ENCODE measurements at places on chromosomes 2 and 18.

DNA sequence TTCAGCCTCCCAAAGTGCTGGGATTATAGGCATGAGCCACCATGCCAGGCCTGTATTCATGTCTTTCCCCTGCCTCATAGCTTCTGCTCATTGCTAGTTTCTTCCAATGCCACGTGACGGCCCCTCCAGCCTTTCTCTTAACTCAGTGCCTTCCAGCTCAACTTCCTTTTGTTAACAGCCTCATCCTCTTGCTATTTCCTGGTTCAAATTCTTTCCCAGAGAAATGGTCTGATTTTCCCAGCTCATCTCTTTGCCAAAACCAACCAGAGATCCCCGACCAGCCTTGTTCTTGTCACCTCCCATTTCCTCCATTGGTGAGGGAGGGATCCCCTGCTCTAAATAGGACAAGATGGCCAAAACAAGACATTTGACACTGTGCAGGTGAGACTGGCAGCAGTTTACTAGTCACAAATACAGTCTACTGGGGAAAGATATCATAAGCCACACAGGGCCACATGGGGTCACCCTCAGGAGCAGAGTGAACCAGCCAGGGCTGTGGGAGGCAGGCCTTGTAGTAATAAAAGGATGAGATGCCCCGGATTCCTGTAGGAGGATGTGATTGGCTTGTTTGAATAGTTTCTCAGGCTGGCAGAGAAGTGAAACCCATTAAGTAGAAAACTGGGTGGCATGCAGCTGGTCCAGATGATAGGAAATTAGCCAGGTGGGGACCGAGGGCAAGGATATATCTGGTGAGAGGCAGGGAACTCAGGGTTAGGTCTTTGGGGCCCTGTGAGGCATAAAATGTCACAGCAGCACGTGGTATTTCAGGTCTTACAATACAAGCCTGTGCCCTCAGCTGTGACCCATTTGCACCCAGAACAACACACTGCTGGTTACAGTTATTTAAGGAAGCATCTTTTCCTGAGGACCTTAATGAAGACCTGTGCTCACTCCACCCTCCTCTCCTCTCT lies 6.4 kb downstream of the CD207 start:
- DNase-seq = peak; percentile 33

DNA sequence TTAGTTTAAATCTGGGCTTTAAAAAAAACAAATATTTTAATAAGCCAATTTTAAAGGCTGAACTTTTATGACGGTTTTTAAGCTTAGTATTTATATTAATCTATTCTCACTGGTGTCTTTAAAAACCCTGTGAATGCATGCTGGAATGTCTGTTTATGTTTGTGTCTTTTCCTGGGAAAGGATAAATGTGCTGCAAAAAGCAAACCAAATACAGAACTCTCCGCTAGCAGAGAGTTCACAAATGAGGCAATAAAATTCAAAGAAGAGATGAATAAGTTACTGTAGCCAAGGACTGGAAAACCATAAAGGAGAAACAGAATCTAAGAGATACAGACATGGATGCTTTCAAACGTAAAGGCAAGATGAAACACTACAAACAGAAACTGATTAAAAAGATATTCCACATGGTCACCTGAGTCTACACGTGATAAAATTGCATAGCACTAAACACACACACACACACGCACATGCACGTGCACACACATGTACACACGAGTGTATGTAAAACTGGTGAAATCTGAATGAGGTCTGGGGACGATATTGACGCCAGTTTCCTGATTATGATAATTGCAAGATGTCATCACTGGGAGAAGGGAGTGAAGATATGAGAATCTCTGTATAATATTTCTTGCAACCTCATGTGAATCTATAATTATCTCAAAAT lies 4.5 kb downstream of the TWIST2 start:
- DNase-seq = no peak

GRCh38 chr18:39325973-39326372 lies 1760.4 kb upstream of the CELF4 start:
- no peak for DNase-seq

DNA sequence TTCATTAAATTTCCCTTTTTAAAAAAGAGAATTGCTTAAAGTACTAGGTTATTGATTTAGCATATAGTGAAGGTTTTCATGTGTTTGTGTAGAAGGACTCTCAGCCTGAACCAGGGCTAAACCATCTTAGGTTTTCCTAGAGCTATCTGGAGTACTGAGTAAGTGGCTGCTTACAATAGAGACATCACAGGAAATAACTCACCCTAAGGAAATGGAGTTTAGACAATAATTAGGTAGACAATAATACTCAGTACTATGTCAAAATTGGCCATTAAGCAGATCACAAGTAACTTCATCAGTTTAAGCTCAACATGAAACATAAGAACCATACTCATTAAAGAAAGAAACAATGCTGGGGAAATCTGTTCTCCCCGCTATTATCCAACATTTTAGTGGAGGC lies 240.0 kb downstream of the RND3 start:
- no peak for DNase-seq

- no peak for DNase-seq
Measured at GRCh38 chr2:28639836-28640235, 111.8 kb upstream of the PPP1CB start.

GRCh38 chr2:31354837-31355236 lies 59.7 kb downstream of the XDH start:
- DNase-seq = no peak

DNA sequence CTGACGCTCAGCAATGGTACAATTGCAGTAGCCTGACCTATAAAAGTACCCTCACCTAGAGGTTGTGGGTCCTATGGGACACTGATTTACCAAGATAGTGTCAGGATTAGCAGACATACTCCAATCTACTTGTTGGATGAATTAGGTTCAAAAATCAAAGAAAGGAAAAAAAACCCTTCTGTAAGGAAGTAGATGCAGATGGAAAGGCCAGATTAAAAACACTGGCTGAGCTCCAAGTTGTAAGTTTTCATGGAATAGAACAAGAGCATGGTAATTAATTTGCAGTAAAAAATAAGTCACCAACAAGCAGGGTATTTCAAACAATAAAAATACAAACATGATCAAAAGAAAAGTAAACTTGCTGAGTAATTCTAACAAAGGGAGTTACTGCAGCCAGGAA lies 26.4 kb downstream of the IDH1 start:
- no peak for DNase-seq

DNA sequence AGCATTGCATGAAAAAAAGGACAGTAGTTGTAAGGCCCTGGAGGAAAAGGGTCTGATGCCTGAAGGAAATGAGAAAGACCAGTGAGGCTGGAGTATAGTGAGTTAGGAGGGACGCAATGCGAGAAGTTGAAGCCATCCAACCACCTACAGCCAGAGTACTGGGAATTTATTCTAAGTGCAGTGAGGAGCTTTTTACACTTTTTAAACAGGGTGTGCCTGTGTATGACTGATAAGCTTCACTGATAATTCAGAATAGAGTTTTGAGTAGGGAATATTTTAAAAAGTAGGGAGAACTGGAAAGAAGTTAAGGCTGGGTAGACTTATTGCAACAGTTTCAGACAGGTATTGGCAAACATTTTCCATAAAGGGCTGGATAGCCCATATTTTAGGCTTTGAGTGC lies 35.9 kb upstream of the CCDC85A start:
- DNase-seq = no peak

DNA sequence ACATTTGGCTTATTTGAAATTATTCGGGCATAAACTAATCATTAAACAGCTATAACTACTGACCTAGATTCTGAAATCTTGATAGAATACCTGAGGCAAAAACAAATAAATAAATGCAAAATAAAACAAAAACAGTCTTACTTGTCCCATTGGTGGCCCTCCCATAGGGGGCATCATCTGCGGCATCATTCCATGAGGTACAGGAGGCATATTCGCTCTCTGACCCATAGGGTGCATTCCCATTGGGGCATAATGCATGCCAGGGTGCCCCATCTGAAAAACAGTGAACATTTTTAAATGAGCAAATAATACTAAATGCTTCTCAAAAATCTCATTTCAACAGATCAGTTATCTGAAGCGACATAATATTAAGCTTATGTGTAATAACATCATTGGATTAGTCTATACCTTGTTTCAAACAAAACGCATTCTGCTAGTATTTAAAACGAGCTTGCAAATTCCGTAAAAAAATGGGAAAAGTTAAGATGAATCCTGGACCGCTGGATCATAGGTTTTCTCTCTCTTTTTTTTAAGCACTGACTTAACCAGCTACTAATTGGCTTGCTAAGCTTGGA lies 1.3 kb downstream of the PRPF40A start:
- no peak for DNase-seq

- no peak for DNase-seq
Measured at GRCh38 chr2:10514743-10515142, 66.6 kb upstream of the ODC1 start.

DNA sequence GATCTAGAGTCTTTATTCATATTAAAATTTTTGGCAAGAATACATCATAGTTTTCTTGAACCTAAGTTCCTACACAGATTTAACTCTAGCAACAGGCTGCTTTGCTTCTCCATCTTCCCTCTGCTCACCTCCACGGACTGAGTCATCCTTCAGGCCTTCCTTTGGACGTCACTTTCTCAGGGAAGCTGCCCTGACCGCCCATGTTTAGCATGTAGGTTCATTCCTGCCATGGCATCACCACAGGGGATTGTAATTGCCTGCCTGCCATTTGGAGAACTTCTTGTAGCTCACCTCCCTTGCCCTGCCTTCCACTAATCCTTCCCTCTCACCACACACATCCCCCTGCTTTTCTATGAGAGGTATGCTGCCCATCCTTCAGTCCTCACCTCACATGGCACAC lies 43.9 kb upstream of the B3GNT2 start:
- DNase-seq = no peak

DNA sequence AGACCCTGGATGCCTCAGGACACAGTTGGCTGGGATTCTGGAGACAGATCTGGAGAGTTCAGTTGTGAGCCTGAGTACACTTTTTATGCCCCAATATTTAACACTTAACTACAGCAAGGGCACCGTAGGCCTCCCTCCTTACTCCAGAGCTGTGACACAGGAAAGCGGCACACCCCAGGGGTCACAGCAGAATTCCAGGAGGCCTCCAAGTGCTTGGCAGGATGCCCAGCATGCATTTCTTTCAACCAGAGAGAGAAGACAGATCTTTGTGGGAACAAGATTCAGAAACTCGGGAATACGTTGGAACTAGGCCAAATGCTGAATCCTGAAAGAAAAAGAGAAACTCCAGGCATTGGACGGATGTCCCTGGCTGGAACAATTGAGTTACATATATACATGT lies 199.2 kb upstream of the NT5C1B start:
- peak; percentile 63 for DNase-seq

GRCh38 chr2:239514754-239515530 lies 114.1 kb upstream of the HDAC4 start:
- peak; percentile 18 for DNase-seq

DNA sequence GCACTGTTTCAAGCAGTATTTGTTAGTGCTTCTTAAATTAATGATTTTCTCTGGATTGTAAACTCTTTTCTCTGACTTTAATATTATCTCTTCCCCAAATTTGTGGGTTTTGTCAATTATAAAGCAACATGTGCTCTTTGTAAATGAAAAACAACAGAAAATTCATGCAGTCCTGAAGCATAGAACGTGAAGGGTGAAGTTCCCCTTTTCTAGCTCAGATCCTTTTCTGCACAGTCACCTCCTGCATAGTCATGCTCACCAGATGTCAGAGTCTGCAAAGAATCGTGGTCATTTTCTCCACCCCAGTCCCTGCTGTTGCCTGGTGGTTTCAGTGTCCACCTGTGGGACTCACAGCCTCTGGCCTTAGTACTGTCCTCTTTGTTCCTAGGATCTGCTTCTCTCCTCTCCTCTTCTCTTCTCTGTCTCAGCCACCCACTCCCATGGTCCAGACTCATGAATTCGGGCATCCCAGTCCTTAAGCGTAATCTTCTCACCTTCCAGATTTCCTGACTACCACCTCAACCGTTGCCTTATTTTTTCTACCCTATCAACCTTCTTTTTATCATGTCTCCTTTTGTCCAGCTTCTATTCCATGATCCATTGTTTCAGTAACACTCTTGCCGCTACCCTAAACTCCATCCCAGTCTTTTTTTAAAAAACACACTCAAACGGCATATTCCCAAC lies 229.1 kb downstream of the RTP5 start:
- no peak for DNase-seq

DNA sequence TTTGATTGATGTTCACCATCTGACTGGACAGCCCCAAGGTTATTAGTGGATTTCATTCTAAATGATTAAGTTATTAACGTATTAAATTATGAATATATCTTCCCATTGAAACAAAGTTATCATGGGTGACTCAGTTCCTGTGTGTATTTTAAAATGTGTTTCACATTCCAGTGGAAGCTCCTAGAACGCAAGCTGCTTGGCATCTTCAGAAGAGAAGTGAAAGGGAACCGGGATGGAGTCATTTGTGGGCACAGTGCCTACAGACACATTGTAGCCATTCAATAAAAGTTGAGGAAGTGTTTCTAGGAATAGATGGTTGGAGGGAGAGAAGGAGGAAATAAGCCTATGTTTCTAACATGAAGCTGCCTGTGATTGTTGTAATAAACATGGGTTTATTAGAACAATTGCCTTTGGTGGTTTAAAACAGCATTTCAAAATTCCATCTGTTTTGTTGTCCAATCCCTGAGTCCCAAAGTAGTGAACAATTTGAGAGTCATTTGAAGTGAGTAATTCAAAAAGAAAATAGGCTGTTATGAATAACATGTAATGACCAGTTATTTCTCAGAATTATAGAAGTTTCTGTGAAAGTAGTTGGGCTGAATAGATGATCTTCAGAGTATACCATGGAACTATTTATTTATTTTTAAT lies 143.5 kb downstream of the PKP4 start:
- DNase-seq = peak; percentile 61

- no peak for DNase-seq
Measured at GRCh38 chr18:66150650-66151049, 399.8 kb downstream of the CDH7 start.

DNA sequence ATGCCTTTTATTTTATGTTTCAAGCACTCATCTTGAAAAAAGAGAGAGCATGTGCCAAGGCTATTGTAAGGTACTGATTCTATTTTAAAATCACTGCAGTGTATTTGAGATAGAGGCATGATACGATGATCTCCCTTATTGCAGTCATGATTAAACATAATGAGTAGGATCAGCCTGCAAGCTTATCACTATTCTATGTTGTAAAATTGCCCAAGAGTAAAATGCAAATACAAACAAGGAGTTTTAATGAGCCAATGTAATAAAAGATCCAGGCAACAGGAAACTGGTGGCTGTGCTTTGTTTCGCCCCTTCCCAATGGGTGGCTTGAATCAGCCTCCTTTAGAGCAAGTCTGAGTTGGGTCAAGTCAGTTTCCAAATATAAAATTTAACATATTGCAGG lies 116.4 kb upstream of the RBMS1 start:
- DNase-seq = no peak

GRCh38 chr2:42754021-42754775 lies 9.7 kb downstream of the OXER1 start:
- no peak for DNase-seq

DNA sequence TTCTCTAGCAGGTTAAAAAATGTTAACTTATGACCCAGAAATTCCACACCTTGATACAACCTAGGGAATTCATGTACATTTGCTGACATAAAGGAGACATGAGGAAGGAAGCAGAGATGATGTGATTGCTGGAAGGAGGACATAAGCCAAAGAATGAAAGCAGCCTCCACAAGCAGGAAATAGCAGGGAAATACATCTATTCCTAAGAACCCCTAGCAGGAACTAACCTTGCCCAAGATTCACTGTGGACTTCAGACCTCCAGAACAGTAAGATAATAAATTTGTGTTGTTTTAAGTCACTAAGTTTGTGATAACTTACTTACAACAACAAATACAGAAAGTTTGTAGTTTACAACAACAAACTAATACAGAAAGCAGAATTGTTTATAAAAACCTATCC lies 4.6 kb upstream of the DSG4 start:
- DNase-seq = no peak

- no peak for DNase-seq
Measured at GRCh38 chr2:207807516-207807915, 37.8 kb upstream of the FZD5 start.
